Osteoblast (primary cell): ENCODE measurements at places on chromosomes 13 and 19.

- DNase-seq, result no peak
These were observed 38.9 kb downstream of the DZIP1 start for GRCh38 chr13:95605448-95606125.

- DNase-seq, result no peak
These were observed 31.3 kb downstream of the ZNF560 start for GRCh38 chr19:9467161-9467560.

- peak; percentile 94 for DNase-seq
These were observed at the start of gene EFNA2 for GRCh38 chr19:1285737-1286360. Gene EFNA2, plus strand, starts transcription at chr19:1285873. Its CDS starts 296 bp downstream, at chr19:1286169.

DNA sequence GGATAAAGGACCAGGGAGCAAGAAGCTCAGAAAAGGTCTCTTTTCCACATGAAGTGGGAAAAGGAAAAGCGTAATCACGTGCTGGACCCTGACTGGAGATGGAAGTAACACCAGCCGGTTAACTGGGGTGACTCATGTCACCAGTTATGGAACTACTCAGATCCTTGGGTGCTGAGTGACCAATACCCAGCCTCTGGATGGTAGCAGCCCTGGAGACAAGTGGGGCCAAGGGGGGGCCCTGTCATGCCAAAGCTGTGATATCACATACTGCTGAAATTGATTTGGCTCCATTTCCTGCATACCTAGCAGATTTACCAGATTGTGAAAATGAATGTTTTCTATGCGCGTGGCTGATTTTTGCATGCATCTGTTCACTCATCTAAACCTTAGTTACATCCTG lies 158.9 kb downstream of the ZIC5 start:
- peak; percentile 77 for DNase-seq

DNA sequence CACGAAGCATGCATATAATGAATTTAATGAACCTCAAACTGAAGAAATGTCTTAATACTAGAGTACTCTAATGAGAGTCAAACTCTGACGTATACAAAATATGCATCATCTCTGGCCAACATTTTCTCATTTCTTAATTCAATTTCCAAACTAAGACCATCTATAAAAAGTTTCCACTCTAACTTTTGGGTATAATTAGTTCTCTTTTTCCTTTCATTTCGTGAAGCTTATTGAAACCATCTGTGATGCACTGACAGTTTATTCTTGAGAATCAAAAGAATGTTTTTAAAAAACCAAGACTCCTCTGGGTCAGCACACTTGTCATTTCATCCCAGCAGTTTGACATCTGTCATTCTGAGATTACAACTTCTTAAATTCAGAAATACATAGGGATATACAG lies 90.0 kb downstream of the CAB39L start:
- no peak for DNase-seq

- DNase-seq, result peak; percentile 83
These were observed 51.9 kb downstream of the CELF5 start for GRCh38 chr19:3276341-3276799.

DNA sequence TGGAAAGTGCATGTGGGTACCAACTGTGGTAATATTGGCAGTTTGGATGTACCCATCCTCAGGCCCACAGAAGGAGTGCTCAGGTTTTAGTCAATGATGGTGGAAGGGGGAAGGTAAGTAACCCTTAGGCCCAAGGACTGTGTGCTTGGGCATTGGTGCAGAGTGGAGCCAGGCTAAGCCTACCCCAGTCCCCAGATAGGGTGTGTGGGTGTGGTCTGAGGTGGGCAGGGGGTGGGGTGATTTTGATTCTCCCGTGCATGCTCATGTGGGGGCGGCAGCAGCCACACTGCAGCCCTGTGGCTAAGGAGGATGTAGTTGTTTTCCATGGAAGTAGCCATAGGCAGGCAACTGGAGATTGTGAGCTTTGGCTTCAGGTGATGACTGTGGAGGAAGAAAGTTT lies 2197.3 kb downstream of the PCDH9 start:
- no peak for DNase-seq

GRCh38 chr13:66618702-66619101 lies 611.4 kb downstream of the PCDH9 start:
- DNase-seq, result peak; percentile 76

DNA sequence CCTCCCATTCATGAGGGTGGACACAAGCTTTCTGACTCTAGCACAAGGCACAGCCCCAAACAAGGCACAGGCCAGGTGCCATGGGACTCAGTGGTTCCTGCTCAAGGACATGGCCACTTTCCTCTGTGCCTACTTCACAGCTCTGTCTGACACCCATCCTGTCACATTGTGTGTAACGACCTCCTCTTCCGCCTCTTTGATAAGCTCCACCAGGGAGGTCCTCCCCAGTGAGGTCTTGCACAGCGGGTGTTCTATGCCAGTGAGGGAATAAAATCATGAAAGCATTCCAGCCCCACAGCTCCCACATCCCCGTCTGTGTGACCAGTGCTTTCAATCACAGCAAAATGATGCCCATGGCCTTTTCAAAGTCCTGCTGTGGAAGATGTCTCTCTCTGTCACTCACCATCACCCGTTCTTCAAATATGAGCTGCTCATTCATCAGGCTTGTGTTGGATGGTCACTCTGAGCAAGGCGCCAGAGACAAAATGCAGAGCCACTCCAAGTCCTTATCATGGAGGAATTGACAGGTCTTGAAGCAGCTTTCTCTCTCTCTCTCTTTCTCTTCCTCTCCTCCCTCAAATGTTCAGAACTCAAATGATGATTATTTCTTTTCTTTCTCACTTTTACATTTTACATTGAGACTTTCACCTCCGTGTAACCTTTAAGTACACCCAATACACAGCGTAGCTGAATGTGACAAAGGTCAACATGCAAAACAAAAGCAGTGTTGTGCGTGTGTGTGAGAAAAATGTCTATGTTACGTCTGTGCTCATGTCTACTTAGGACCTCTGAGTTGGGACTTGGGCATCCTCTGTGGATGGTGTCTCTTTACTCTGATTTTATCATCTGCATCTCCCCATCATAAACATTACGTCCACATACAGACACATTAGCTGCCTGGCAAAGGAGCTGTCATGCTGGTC lies 8.0 kb upstream of the SPATA13 start:
- DNase-seq, result no peak

- DNase-seq, result no peak
These were observed 156.8 kb downstream of the DNAJC3 start for GRCh38 chr13:95833719-95834118.

GRCh38 chr19:3188627-3189596 lies 3.2 kb downstream of the NCLN start:
- no peak for DNase-seq
